ENCODE measurements at places on chromosomes 13 and 19.

- no peak for DNase-seq
Measured at GRCh38 chr19:6222884-6223283, 56.9 kb downstream of the MLLT1 start.

- no peak for DNase-seq
Measured at GRCh38 chr13:106621833-106622232, 53.9 kb upstream of the ARGLU1 start.

- peak; percentile 40 for DNase-seq
Measured at GRCh38 chr13:21435687-21436151, 23.4 kb downstream of the ZDHHC20 start.

- DNase-seq: no peak
Measured at GRCh38 chr13:95779522-95779921, 102.6 kb downstream of the DNAJC3 start.

DNA sequence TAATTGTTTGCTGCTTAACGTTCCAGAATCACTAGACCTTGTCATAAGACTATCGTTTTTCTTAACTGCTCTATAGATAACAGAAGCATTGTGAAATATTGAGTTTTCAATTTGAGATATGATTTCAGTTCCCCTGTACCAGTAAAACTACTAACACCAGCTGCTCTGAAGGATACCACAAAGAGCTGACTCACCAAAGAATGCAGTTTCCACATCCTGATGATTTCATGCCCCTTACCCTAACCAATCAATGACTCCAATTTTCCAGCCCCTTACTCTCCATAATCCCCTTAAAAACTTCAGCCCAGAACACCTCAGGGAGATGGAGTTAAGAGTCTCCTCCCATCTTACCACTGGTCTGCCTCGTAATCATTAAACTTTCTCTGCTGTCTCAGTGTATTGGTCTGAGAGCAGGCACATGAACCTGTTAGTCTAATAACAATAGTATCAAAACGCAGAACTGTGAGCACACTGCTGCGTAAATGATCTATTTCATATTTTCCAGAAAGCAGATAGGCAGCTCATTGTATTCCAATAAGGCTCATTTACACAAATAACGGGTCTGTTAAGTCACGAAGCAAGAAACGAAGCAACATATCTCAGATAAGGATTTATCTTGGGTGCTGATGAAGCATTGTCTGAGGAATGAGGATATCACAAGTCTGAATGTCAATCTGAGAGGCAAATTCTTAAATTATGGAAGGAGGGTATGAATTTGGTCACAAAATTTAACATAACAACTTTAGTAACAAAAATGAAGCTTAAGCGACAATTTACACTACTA lies 14.1 kb upstream of the CCNA1 start:
- DNase-seq: no peak

DNA sequence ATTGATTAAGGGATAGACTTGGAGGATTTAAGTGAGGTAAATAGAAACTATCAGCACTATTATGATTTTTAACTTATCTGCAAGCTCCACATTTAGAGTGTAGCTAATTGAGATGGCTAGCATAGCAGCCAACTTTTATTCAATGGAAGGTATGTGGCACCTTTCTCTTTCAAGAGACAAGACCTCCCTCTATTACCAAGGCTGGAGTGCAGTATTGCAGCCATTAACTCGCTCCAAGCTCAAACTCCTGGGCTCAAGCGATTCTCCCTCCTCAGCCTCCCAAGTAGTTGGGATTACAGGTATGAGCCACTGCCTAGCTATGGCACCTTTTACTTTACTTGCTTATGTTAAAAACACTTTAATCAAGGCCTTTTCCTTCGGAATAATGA lies 8.2 kb downstream of the TPT1 start:
- no peak for DNase-seq

DNA sequence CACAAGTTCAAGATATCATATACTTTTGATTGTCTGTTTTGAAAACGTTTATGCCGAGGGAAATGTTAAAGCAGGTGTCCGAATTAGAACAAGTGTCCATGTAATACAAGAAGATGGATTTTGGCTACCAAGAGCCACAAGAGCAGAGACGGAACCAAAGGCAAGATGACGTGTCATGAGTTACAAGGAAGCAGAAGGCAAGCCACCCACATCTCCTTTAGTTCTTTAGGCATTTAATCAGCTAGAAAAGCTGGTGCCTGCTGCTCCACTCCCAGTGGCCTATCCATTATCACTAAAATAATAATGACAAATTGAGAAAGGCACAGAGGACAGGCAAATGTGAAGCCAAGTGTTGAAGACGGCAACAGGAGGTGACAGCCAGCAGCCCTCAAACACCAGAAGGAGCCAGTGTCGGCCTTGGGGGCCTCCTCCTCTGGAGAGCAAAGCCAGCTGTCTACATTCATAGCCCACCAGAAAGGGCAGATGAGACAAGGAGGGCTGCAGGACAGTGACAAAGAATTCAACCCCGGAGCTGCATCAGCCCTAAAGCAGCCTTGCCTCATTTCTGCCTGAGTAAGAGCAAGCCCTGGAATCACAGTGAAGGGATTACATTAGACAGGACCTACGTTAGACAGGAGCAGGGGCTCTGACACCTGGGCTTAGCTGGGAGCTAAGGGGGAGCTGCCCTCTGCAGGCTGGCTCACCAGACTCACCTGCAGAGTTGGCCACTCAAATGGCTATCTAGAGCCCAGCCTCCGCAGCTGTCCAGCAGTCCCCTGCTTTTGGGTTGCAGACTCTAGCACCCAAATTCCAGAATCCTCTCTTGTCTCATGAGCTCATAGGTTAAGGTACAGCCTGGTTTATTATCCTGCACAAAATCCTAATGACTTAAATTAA lies 569.9 kb downstream of the UQCRFS1 start:
- no peak for DNase-seq

DNA sequence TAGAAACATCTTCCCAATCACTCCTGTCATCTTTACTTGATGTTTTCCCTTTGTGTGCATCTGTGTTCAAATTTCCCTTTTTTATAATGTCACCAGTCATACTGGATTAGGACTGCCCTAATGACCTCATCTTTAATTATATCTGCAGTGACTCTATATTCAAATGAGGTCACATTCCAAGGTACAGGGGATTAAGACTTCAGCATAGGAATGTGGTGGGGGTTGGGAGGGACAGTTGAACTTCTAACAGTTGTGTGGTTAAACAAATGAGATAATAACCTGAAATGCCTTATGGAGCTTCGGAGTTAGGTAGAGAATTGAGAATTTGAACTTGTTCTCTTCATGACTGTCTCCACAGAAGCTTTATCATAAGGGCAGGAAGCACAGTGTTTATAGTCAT lies 23.0 kb downstream of the PAN3 start:
- DNase-seq: no peak

GRCh38 chr13:46315491-46316075 lies 71.5 kb downstream of the RUBCNL start:
- no peak for DNase-seq

- no peak for DNase-seq
Measured at GRCh38 chr13:31846961-31847752, 107.8 kb downstream of the RXFP2 start.

DNA sequence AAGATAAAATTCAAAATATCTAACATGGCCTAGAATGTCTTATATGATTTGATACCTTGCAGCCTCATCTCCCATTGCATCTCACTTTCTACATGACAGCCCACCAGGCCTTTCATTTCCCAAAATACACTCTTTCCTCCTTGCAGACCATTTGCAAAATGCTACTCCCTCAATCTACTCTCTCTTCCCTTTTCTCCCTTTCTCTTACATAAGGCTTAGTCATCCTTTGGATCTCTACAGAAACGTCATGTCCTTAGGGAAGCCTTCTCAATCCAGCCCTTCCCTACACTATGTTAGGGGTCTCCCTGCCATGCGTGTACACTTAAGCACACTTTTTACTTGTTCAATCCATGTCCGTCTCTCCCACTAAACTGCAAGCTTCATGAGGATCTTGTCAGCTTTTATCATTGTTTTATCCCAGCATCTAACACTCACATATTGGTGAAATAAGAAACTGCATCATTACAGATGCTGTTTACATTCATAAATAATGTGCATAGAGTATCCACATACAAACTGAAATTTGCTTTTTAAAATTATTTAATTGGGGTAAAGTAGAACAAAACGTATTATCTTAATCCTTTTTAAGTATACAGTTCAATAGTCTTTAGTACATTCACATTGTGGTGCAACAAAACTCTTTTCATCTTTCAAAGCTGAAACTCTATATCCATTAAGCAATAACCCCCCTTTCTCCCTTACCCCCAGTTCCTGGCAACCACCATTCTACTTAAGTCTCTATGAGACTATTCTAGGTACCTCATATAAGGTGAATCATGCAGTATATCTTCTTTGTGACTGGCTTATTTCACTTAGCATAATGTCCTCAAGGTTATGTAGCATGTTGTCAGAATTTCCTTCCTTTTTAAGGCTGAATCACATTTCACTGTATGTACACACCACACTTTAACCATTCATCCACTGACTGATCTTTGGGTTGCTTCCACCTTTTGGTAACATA lies 11.5 kb upstream of the WBP4 start:
- no peak for DNase-seq

GRCh38 chr13:87128036-87128435 lies 543.1 kb upstream of the SLITRK5 start:
- DNase-seq: no peak

GRCh38 chr13:109568339-109568818 lies 218.0 kb downstream of the IRS2 start:
- no peak for DNase-seq

- no peak for DNase-seq
Measured at GRCh38 chr13:76833441-76833954, 52.7 kb downstream of the KCTD12 start.

DNA sequence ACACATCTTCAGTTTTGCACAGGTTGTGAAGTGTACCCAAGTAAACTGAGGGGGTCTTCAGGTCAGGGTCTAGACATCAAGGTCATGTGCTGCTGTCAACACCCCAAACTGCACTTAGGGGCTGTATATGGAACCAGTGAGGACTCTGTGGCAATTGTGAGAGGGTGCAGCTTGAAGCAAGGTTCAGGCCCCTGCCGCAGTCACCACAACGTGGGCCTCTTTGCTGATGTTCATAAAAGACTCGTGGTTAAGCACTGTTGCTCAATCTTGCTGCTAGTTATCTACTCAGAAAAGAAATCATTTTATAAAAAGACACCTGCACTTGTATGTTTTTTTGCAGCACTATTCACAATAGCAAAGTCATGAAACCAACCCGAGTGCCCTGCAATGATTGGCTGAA lies 907.4 kb downstream of the UQCRFS1 start:
- DNase-seq: no peak

DNA sequence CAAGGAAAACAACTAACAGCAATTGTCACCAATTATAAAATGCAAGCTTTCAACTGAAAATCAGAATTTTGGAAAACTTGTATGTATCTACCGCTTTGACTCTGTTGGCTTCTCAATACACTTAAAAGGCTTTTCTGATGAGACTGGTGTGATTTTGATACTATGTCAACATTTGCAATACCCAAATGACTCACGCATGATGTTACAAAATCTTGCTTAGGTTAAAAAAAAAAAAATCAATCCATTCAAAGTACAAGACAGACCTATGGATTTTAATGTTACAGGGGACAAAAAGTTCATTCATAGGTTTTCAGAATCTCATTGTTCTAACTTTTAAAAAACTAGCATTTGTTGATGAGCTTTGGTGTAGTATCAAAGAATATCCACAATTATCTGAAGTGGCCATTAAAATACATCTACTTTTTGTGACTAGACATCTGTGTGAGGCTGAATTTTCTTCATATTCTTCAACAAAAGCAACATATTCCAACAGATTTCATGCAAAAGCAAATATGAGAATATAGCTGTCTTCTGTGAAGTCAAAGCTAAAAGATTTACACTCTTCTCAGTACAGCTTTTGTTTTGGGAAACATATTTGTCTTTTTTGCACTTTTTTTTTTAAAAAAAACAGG lies 10.7 kb downstream of the ELF1 start:
- DNase-seq: no peak

DNA sequence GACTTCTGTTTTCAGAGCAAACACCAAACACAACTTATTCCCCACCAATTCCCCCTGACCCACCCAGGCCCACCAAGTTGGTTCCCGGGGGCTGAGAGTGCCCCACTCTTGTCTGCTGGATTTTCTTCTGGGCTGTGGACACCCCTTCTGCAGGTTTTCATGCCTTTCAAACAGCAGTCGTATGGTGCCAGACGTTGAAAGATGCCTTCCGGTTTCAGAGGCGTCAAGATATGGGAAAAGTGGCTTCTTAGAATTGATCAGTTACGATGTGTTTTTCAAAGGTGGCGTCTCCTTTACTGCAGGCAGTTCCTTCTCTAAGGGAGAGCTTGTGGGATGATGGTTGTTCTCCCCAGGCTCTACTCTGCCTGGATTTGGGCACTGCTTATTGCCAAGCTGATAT lies 12.7 kb downstream of the CLEC11A start:
- DNase-seq: no peak

DNA sequence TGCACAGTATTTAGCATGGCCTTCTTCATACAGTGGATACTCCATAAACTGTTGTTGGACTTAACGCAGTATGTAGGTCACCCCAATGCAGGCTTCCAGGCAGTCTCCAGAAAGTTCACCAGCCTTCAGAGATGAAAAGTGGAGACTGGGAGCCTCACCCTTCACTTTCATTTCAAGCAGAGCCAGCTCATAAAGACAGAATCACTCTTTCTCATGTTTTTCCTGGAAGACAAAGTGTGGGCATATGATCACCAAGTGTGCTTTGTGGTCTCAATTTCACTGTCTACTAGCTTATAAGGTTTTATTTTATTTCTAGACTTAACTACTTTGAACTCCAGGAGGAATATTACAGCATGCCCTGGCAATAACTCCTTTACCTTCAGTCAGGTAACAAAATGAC lies 26.3 kb upstream of the TNFSF11 start:
- DNase-seq: no peak

GRCh38 chr19:35495107-35496064 lies 5.1 kb upstream of the KRTDAP start:
- peak; percentile 59 for DNase-seq

DNA sequence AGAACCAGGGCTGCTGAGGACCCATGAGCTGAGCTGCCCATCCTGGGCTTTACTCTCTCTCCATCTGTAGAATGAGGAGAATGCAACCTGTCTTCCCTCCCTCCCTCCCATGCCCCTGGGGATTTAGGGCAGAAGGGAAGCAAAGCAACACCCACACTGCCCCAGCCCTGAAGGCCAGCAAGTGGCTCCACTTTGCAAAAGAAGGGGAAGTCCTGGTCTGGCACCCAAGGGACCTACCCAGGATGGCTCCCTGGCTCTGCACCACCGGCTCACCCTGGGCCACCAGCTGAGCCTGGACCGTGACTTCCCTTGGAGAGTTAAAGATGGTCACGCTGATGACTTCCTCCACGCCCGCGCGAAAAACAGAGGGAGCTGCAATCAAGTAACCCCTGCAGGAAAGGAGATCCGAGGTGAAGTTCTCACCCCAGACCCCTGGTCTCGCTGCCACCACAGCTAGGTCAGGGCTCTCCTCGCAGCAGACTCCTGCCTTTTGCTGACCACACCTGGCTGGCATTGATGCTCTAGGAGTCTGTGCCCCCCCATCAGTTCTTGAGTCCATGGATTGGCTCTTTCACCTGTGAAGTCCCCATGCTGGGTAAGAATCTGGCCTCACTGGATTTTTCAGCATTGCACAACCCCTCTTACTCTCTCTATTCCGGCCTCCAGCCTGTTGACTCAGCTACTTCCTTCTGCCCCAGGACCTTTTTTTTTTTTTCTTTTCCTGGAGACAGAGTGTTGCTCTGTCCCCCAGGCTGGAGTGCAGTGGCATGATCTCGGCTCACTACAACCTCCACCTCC lies 4.6 kb downstream of the CPAMD8 start:
- DNase-seq: no peak

- DNase-seq: no peak
Measured at GRCh38 chr19:31659897-31660210, 310.6 kb upstream of the TSHZ3 start.
